CD8-positive, alpha-beta memory T cell (primary cell): ENCODE measurements at places on chromosomes 13 and 19. TPM values are rescaled to one million over a fixed set of nuclear protein-coding genes. Genes with fewer than 3 reads are reported as not detected.

Gene ZSCAN5A
- 11.6 TPM for total RNA-seq

DNA sequence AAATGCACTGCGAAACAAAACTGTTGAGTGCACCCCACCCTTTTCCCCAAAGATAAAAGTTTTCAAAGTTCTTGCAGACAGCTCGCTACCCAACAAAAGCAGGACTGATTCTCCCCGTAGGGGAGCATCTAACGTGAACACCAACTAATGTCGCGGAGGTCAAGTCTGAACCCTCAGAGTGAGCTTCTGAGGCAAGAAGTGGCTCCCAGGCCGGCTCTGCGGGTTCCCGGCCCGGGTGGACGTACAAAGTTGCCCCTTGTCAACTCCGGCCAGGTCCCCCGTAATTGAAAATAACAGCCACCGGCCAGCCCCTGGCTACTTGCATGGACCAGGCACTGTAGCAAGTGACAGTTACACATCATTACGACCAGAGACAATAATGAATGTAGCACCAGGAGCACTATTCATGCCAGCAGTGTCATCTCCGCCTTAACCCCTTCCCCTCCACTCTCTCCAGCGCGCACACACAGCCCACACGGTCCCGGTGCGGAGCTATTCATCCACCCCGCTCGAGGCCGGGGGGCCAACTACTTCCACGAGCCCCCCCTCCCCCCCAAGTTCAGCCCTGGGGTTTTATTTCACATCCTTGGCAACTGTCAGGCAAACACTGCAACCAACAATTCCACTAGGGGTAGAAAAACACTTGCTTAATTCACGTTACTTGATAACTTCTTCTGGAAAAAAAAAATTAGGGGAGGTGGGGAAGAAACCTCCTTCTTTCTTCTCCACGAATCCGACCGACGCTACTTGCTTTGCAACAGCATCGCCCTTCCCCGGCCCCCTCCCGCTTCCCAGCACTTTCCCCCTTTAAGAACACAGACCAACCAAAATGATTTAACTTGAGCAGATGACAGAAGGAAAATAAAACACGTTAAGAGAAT, 1.2 kb downstream of the KLF12 start:
- H3K4me3 ChIP-seq: peak overlapping the region; percentile 89
- peaks cover 39% of the 10 kb centered on the region for H3K4me1 ChIP-seq
- peak overlapping the region; percentile 91 for H3K27ac ChIP-seq
- H3K27me3 ChIP-seq: no peaks in the 10 kb centered on the region
- no peaks in the 10 kb centered on the region for H3K36me3 ChIP-seq
- peak; percentile 27 for DNase-seq

DNA sequence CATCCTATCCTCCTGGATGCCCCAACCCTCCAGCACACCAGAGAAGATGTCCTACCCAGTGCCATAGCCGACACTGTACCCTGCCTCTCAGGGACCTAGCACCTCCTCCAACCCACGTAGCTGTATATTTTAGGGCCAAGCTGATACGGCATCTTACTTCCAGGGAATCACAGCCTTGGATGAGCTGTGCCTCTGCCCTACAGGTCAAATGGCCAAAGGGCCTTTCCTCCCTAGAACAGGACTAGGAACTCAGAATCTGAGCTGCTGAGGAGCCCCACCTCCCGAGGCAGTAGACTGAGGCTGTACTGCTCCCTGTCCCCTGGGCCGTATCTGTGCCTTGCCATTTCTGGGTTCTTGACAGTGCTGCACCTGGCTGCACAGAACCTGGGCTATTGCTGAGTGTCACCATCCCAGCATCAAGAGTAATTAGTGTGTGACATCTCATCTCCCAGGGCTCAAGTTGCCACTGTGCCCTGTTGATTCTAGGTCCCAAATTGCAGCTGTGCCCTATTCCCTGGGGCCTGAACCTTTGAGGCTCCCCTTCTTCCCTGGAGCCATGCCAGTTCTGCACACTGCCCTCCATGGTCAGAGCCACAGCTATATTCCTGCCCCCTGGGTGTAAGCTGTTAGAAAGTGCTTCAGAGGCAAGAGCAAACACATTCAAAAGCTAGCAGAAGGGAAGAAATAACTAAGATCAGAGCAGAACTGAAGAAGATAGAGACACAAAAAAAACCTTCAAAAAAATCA, 41.0 kb downstream of the VWA8 start:
- no peak overlapping the region for H3K4me3 ChIP-seq
- H3K27me3 ChIP-seq: no peaks in the 10 kb centered on the region
- H3K36me3 ChIP-seq: no peaks in the 10 kb centered on the region

DNA sequence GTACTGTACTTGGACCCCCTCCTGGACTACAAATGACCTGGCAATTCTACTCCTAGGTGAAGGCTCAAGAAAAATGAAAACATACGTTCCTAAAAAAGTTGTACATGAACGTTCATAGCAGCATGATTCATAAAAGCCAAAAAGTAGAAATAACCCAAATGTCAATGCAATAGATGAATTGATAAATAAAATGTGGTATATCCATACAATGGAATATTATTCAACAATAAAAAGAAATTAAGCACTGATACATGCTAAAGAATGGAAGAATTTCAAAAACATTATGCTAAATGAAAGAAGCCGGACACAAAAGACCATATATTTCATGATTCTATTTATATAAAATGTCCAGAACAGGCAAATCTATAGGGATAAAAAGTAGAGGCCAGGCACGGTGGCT, 9.5 kb downstream of the ZNF432 start:
- H3K36me3 ChIP-seq: peaks cover 71% of the 10 kb centered on the region
- no peak overlapping the region for H3K27ac ChIP-seq
- no peak overlapping the region for H3K4me3 ChIP-seq
- no peaks in the 10 kb centered on the region for H3K4me1 ChIP-seq
- no peaks in the 10 kb centered on the region for H3K27me3 ChIP-seq

GRCh38 chr19:49878744-49879070, 1.2 kb downstream of the TBC1D17 start:
- H3K27me3 ChIP-seq: no peaks in the 10 kb centered on the region
- peaks cover 35% of the 10 kb centered on the region for H3K36me3 ChIP-seq
- DNase-seq: no peak
- peak overlapping the region; percentile 61 for H3K4me3 ChIP-seq
